Activated CD8-positive, alpha-beta memory T cell treated with anti-CD3 and anti-CD28 coated beads for 1 hour (primary cell): ENCODE measurements at places on chromosomes 7 and 10.

DNA sequence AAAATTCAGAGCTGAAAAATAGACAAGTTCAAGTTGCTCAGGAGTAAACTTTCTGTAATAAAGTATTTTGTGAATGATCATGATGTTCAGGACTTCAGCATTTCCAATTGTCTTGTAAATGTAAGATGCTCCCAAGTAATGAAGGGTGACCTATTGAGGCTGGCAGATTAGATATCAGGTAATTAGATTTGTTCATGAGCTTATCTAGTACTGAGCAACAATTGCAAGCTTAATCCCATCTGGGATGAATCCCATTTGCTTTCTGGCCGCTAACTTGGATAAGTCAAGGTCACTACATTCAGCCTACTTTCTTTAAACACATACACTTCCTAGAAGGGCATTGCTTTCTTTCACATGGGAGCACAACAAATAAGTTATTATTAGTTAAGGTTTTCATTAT, 82.4 kb upstream of the ITGB1 start:
- DNase-seq, result no peak

DNA sequence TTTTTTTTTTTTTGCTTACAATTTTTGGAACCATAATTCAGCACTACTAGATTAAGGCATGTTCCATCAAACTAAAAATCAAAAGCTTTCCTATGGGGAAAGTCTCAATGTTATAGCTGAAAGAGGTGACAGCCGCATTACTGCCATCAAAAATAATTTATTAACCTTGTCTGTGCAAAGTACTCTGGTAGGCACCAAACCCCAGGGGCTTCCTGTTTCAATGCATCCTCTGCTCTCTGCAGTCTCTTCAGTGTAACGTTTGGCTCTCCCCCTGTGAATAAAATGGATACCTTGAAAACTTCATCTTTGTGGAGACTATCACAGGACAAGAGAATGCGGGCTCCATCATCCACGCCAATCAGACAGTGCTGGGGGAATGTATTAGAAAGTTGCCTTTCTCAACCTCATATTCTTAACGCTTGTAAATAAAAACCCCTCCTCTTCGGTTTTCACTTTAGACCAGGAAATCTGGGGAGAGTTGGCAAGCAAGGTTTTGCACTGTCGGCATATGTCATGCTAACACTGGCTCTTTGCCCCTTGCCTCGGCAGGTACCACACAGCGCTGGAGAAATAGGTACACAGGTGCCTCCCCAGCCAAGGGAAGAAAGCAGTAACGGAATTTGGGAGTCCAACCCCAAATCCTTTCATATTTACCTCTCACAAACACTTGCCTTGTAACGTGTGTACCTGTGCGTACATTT, 1.6 kb upstream of the NRG3 start:
- DNase-seq, result no peak

- DNase-seq, result no peak
Observed at GRCh38 chr7:69683002-69683401, 84.7 kb downstream of the AUTS2 start.

DNA sequence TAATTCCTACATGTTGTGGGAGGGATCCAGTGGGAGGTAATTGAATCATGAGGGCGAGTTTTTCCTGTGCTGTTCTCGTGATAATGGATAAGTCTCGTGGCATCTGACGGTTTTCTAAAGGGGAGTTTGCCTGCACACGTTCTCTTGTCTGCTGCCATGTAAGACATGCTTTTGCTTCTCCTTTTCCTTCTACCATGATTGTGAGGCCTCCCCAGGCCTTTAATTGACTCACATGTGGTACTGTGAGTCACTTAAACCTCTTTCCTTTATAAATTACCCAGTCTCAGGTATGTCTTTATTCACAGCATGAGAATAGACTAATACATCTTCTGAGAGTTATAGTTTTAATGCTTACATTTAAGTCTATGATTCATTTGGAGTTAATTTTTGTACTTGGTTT, 22.6 kb upstream of the CPN1 start:
- DNase-seq, result no peak

DNA sequence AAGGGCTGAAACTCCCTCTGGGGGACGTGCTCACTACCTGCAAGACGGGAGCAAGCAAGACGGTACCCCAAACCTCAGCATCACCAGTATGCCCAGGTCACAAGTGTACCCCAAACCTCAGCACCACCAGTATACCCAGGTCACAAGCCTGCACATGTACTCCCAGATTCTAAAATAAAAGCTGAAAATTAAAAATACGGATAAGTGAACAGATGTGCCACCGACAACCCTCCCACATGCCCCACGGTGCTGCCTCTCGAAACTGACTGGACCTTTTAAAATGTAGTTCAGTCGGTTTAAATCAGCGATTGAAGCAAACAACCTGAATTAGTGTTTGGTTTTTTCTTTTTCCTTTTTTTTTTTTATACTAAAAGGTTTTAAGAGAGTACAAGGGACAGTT, 566.5 kb downstream of the DNAJB6 start:
- DNase-seq, result no peak

DNA sequence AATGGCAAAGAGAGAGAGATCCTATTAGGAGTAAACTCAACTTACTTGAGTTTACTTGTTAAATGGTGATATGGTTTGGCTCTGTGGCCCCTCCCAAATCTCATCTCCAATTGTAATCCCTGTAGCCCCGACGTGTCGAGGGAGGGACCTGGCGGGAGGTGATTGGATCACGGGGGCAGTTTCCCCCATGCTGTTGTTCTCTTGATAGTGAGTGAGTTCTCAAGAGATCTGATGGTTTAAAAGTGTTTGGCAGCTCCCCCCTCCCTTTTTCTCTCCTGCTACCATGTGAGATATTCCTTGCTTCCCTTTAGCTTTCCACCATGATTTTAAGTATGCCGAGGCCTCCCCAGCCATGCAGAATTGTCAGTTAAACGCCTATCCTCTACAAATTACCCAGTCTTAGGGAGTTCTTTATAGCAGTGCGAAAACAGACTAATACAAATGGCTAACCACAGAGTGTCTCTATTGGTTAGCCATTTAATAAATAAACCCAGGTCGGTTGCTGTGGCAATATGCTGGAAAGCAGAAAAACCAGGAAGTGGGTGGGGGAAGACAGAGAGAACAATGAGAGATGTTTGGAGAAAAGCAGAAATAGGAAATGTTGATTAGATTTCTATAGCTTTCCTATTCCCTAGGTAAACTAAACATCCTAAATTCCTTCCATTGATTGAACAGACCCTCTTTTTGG, 3.0 kb upstream of the STMP1 start:
- DNase-seq, result no peak

GRCh38 chr7:79334841-79335240, 118.6 kb downstream of the MAGI2 start:
- no peak for DNase-seq

- no peak for DNase-seq
Observed at GRCh38 chr7:108301387-108301786, 154.8 kb downstream of the NRCAM start.

DNA sequence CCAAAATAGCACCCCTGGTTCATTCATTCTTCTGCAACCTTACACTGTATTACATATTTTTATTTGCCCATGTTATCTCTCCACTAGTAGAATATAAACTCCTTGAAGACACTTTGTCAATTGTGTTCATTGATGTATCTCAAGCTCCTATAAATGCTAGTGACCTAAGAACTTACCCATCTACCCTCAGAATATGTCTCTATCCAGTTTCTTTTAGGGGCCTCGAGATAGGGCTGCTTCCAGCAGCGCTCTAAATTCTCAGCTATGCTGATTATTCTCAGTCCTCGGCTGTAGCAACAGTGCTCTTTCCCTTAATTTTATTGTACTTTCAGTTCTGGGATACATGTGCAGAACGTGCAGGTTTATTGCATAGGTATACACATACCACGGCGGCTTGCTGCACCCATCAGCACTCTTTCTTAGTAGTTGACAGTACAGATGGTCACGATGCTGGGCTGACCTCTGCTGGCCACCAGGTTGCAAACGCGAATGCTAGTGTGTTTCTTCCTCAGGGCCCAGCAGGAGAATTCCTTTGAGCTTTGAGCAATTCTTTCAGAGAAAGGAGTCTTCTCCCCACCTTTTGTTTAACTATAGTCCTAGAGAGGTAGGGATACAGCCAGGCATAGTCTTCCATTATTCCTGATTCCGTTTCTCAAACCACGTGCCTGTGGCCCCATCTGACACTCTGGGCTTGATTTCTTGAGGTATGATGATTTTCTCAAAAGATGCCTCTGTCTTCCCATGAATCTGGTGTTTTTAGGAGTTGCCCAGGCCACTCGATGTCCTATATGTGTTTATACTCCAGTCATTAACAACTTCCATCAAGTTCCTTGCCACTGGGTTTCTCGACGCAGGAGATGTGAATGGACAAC, 49.1 kb upstream of the CDC14C start:
- no peak for DNase-seq

- no peak for DNase-seq
Observed at GRCh38 chr10:132926777-132927650, 15.4 kb downstream of the CFAP46 start.

GRCh38 chr10:50937230-50937907, 51.9 kb upstream of the A1CF start:
- no peak for DNase-seq

DNA sequence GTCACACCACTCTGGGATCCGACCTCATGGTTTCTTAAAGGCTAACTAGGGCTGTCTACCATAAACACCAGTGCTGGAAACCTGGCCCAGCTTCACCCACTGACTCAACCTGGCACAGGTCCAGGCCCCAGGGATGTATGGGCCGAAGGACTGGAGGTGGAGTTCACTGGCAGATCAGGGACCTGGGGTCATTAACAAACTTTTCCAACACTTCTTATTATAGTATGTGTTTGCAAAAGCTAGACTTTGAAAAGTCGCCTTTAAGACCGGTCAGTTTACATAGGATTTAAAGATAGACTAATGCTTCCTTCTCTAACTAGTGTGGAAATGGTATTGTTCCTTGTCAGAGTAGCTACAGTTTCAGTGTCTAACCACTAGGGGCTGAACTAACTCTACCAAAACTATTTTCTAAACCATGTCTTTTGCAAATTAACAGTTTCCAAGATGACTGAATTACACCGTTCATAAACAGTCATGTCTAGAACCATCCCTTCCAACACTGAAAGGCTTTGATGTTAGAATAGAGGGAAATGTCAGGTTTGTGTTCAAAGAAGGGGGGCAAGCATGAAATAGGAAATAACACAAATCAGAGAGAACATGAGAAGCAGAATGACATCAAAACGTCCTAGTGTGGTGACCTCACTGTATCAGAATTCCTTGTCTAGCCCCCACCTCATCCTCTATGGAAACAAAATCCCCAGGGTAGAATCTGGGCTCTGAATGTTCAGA, 29.7 kb downstream of the STN1 start:
- DNase-seq, result no peak
